ENCODE measurements at places on chromosomes 13 and 19.

GRCh38 chr13:73782450-73783449 lies 351.5 kb downstream of the KLF12 start:
- no peak for DNase-seq

DNA sequence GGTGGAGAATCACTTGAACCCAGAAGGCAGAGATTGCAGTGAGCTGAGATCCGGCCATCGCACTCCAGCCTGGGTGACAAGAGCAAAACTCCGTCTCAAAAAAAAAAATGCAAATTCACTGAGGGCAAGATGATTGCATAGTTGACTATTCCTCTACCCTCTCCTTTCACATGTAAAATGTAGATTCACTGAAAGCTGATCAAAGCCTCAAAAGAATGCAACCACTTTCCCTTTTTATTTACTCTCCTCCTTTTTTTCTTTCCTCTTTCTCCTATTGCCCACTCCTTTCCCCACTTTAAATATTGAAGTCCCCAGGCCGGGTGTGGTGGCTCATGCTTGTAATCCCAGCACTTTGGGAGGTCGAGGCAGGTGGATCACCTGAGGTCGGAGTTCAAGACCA lies 6.3 kb downstream of the TEX101 start:
- no peak for DNase-seq

DNA sequence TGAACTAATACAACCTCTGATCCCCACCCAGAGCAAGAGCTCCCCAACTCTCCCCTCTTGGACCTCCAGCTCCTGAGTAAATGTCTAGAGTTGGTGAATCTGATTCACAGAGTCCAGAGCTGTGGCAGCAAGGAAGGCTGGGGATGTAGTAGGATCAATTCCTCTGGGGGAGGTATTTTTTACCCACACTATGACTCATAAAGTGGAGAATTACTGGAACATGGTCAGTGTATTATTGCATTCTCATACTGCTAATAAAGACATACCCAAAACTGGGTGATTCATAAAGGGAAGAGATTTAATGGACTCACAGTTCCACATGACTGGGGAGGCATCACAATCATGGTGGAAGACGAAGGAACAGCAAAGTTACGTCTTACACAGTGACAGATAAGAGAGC lies 496.7 kb downstream of the EFNB2 start:
- no peak for DNase-seq

- DNase-seq: no peak
These were observed 1.9 kb downstream of the SIGLEC14 start for GRCh38 chr19:51644636-51645271.

- DNase-seq: no peak
These were observed 57.8 kb downstream of the IER2 start for GRCh38 chr19:13207846-13208671.

GRCh38 chr13:69107436-69107835 lies 1000.2 kb upstream of the ATXN8OS start:
- DNase-seq: no peak

GRCh38 chr13:113411216-113412023 lies 41.9 kb downstream of the ADPRHL1 start:
- DNase-seq: no peak

- DNase-seq: no peak
These were observed 158.6 kb upstream of the SLC10A2 start for GRCh38 chr13:103224804-103225203.

DNA sequence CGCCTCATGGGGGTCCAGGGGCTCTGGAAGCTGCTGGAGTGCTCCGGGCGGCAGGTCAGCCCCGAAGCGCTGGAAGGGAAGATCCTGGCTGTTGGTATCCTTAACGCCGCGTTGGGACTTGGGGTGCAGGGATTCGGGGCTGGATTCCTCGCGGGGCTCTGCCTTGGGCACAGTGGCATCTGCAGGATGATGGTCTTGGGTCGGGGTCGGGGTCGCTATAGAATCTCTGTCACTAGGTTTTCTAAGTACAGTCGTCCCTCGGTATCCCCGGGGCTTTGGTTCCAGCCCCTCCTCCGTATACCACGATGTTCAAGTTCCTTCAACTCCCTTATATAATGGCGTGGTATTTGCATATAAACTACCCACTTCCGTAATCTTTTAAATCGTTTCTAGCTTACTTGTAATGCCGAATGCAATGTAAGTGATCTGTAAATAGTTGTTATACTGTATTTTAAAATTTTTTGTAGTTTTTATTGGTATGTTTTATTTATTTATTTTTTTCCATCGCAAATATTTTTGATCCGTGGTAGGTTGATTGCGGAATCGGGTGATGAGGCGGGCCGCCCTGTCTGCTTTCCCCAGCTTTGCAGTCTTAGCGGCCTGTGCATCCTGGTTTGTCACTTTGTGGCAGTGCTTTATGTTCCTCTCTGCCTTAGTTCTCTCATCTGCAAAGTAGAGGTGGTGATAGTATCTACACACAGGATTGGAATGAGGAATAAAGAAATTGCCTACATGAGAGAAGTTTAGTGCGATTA lies 606 bp downstream of the ERCC5 start:
- DNase-seq: no peak

GRCh38 chr19:15432018-15432494 lies 13.3 kb upstream of the AKAP8L start:
- DNase-seq: no peak

Measured in NCI-H2107 (cell line).